ENCODE measurements at places on chromosomes 7 and 10.
A peak's percentile ranks its signal among the peaks of the same experiment; 100 is the strongest.

DNA sequence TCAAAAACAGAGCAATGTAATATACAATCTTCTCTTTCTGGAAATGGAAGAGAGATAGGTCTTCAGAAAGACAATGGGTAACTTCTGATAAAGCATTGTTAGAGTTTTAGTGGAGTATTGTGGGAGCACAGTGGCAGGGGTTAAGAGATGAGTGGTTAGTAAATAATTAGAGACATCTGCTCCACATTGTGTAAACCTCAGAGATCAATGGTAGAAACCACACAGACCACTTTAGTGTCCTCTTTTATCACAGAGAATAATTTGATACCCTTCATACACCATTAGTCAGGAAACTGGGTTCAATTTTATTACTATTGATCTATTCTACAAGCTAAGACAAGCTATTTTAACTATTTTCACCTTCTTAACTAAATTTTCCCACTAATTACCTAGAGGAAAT is 35.9 kb upstream of the MAGI2 start:
- peak; percentile 3 for DNase-seq

DNA sequence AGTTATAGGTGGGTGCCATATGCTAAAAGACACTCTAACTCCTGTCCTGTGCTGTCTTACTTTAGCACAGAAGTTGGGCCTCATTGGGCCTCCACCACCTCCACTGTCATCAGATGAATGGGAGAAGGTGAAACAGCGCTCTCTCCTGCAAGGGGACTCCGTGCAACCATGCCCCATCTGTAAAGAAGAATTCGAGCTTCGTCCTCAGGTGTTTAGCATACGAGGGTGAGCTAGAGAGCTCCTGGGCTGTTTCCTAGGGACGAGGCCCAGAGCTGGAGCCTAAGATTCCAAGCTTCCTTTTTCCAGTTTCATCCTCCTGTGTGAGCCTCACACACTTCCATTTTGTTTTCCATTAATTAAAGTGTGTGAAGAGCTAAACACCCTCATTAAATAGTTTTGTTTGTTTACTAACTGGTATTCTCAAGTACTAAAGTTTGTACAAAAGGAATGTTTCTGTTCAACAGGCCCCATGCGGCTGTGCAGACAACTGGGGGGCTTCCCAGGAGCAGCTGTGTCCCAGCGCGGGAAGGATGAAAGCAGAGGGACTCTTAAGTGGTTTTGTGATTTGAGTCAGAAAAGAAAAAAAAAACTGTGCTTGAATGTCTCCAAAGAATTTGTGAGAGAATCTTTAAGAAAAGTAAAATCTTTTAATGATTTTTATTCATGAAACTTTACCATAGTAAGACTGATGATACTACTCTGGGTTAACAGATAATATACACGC is 14.1 kb downstream of the RNF32 start:
- DNase-seq, result no peak

DNA sequence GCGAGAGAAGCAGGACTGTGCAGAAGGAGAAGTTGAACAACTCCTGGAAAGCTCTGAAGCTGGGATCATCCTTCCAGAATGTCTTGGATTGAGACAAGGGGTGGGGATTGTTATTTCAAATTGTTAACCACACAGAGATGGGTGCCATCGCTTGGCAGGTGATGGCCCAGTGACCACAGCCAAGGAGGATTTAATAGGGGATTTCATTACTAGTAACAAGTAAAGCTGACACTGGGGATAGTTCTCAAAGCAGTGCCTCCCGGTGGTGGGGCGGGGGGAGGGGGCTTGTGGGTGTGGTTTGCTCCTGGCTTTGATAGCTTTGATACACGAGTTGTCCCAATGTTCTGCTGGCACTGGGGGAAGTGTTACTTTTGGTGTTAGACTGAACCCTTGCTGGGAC is 59.2 kb downstream of the ZNF503 start:
- DNase-seq, result no peak

DNA sequence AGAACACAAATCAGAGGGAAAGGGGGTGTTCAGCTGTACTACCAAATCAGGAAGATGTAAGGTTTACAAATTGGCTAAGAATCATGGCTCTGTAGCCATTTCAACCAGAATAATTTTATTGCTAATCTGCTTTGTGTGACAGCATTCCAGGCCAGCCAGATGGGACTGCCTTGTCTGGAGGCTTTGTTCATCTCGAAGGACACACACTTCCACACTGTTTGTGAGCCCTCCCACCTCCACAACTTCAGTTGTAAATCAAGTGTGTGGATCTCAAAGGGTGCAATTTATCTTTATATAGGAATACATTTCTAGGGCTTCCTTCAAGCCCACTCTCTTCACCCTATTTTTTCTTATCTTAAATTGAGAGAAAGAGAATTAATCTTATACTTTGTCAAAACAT is 6.9 kb upstream of the OIT3 start:
- DNase-seq, result no peak

DNA sequence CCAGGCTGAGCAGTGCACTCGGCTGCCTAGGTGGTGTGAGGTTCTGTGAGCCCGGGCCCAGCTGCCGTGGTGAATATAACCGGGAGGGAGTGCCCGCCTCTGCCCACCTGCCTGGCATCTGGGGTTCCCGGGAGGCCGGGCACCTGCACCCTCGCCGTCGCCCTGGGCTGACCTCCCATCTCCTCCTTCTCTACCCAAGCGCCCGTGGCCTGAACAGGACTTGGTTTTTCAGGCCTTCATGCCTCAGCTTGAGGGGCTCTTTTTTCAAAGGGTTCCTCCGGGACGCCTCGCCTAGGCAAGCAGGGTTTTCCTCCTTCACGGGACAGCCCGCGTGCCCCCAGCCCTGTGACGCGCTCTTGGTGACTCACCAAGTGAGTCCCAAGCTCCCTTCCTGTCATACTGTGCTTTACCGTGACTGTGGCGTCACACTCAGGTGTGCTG is 9.9 kb downstream of the INPP5A start:
- DNase-seq, result no peak

DNA sequence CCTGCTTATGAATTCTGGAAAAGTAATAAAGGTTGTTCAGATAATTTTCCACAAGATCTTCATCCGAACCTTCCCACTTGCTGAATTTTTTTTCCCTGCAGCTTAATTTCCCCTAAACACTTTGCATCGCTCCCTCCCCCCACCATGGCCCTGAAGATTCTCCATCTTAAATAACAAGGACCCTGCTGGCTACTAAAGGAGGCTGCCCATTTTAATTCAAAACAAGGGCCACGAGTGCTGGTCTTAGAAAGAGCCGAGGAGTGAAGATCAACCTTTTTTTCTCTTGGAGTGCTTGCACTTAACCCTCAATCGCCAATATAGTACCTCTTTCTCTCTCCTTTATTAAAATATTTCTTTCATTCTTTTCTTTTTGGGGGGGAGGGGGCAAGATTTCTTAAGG is 9.2 kb upstream of the SP8 start:
- no peak for DNase-seq

DNA sequence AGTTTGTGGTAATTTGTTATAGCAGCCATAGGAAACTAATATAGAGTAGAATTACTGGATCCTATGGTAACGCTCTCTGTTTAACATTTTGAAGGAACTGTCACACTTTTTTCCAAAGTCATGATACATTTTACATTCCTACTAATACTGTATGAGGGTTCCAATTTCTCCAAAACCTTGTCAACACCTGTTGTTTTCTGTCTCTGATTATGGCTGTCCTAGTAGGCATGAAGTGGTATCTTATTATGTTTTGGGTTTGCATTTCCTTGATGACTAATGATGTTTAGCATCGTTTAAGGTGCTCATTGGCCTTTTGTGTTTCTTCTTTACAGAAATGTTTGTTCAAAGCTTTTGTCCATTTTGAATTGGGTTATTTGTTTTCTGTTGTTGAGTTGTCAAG is 69.6 kb downstream of the VPS50 start:
- no peak for DNase-seq

GRCh38 chr10:78935697-78936407 is 132.9 kb upstream of the ZMIZ1 start:
- DNase-seq, result no peak

GRCh38 chr7:151880688-151881087 is 3.8 kb upstream of the PRKAG2 start:
- DNase-seq, result no peak

DNA sequence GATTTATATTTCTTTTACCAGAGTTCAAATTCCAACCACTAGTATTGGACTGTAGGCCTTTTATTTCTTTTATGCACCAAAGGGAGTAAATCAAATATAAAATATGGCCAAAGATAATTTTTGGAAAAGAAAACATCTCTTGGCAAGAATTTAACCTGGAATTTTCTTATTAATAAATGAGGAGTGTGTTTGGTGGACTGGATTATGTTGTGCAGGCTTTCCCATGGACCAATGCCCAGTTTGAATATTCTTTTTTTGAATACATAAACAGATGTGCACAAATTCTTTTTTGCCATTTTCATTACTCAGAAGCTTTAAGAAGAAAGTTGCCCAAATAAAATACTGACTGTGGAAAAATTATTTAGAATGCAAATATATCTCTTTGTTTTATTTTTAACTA is 22.1 kb upstream of the PRKG1 start:
- no peak for DNase-seq

DNA sequence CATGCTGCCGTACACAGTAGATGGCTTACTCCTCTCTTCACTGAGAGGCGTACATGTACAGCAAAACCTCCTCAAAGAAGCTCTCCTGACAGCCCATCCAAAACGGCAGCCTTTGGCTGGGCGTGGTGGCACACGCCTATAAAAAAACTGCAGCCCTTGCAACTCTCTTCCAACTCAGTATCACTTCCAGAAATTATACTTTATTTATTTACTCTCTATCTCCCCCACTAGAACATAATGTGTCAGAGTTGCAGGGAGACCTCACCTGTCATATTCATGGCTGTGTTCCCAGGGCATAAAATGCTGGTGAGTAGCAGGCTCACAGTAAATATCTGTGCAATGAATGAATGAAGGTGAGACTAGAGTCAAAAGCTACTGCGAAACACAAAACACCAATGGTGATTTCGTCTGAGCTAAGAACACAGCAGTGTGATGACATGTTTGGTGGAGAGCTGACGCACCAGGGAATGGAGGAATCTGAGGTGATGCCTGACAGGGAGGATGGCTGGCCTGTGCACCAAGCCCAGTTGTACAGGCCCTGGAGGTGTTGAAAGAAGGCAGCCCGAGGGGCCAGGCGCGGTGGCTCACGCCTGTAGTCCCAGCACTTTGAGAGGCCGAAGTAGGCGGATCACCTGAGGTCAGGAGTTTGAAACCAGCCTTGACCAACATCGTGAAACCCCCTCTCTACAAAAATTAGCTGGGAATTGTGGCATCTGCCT is 55.3 kb downstream of the COBL start:
- no peak for DNase-seq

DNA sequence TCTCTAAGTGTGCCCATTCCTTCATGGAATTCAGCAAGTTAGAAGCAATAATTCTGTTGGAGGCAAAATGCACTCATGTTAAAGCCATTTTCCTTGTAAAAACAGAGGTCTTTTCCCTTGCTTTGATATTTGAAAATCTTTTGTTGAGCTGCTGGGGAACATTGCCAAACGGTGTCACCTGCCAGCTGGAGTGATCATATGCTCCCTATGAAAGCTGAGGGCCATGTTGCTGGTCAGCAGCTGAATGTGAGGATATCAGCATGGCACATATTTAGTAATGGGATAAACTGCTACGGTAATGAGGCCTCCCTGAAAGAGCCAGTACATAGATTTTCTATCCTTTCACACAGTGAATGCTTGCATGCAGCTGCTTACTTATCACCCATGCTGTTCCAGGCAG is 224.3 kb downstream of the THSD7A start:
- peak; percentile 1 for DNase-seq

GRCh38 chr10:45075826-45076380 is 75.2 kb downstream of the ZNF22 start:
- no peak for DNase-seq
